CD4-positive, alpha-beta T cell treated with Interferon gamma for 1 hour (primary cell): ENCODE measurements at places on chromosomes 5 and 9.

- DNase-seq: no peak
Observed at GRCh38 chr9:19998153-19998552, 209.3 kb upstream of the SLC24A2 start.

- DNase-seq: no peak
Observed at GRCh38 chr9:124598048-124598447, 90.8 kb upstream of the NR5A1 start.

GRCh38 chr5:76590027-76590426 is 33.2 kb downstream of the F2RL2 start:
- no peak for DNase-seq

DNA sequence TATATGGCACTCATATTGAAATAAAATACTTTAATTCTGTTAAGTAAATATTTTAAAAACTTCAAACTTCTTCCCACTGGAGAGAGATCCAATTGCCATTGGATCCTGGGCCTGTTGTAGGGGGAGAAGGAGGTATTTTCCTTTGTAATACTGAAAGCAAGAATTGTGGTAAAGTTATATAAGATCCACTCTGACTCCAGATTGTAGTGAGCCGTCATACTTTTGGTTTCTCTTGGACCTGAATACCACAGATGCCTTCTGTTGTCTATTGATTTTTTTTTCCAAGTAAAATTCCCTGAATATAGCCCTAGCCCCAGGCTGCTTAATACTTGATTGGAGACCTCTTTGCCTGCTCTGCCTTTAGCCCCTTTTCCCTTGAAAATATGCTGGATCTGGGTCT is 86.9 kb downstream of the ATG10 start:
- DNase-seq: no peak

- DNase-seq: no peak
Observed at GRCh38 chr5:56549096-56549886, 266.1 kb upstream of the MAP3K1 start.

DNA sequence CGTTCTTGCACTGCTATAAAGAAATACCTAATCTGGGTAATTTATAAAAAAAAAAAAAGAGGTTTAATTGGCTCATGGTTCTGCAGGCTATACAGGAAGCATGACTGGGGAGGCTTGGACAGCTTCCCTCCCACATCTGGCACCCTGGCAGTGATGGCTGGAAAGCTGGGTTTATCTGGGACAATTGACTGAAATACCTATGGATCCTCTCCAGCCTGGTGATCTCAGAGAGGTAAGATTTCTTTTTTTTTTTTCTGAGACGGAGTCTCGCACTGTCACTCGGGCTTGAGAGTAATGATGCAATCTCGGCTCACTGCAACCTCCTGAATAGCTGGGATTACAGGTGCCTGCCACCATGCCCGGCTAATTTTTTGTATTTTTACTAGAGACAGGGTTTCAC is 22.7 kb upstream of the UGCG start:
- no peak for DNase-seq

DNA sequence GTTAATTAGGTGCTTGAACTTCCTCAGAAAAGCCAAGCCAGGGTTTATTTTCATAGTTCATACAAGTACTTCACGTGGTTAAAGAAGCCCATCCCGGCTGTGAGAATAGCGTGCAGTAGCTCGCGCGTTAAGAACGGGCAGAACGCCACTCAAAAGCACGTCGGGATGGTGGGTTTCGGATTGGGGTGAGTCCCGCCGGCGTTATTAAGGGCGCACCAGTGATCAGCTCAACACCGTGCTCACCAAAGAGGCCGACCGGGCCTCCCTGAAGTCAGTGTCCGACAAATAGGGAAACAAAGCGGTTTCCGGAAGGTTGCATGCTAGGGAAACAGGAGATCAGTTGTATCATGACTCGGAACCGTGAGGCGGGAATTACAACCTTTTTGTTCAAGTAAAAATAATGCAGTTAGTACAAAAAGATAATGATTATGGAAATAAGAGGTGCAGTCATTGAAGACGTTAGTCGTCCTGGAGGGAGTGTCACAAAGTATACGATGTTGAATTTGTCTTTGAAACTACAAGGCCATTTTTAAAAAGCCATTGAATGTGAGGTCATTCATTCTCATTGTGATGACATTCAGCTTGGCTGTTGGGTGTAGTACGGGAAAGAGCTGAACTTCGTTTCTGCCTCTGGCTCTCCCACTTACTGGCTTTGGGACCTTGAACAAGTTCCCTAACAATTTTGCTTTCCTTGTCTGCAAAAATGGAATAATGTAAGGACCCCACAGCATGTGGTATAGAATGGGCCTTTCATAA is 992 bp downstream of the SETD9 start:
- no peak for DNase-seq

DNA sequence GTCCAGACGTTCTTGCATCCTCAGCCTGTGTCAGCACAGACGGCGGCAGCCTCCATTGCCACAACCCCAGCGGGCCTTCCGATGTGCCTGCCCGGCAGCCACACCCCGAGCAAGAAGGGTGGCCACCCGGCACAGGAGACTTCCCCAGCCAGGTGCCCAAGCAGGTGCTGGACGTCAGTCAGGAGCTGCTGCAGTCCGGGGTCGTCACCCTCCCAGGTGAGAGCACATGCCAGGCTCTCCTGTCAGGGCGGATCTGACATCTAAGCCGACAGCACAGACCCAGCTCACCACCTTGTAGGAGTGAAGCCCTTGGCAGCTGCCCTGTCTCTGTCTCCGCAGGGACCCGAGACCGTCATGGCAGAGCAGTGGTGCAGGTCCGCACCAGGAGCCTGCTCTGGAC is 48.3 kb upstream of the LRRC14B start:
- DNase-seq: no peak

DNA sequence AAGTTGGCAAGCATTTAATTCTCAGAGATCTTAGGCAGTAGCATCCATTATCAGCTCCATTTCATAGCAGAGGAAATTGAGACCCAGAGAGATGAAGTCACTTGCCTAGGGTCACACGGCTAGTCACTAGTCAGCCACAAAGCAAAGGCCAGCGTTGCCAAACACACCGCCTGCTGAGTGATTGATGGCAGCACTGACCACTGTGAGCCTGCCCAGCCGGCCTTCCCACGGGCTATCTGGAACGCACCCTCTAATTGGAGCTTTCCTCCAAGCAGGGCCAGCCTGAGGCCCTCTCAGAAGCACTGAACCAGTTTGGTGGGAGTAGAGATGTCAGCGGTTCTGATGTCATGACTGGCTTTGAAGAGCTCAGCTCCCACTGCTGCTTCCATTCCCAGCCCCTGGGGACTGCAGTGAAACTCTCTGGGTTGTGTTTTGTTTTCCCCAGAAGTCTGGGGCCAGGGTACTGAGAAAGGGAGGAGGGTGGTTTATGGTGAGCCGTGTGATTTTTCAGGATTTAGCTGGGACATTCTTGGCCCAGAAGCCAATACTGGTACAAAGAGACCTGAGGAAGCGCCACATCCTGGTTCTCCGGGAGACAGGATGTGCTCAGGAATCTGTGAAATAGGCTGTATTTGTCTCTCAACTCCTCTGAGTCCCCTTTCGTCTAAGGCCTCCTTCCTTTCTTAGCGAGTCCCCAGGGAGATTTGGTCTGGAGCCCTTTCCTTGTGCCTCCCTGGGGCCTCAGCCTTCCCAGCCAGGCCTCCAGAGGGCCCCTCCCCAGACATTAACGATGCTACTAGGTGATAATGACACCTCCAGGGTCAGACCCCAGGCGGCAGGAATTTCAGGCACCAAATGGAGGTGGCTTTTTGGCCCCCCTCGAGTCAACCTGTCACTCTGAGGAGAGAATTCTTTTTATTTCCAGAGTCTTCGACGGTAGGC is 44.5 kb downstream of the SPRY4 start:
- no peak for DNase-seq

DNA sequence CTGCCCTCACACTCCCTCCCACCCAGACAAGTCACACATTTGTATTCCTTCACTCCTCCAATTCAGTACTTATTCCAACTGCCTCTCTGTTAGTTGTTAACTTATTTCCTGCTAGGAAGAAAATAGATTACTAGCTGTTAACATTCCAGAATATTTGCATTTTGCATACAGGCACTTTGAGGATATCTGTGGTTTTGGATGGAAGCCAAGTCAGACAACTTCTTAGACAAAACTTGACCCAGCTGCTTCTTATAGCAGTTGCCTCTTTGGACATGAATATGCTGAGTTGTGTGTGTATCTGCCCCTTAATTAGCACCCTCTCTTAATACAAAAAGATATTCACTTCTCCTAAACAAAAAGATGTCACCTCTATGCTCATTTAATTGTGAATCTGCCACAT is 1280.6 kb upstream of the ACO1 start:
- DNase-seq: no peak
